Testis (tissue), 5 donors: ENCODE measurements at places on chromosomes 11 and 22. TPM values are rescaled to one million over a fixed set of nuclear protein-coding genes. Genes with fewer than 3 reads are reported as not detected.

Gene MISFA
- total RNA-seq = 202 TPM

GRCh38 chr11:5505363-5506048, 4.3 kb downstream of the UBQLN3 start:
- no peaks in the 10 kb centered on the region for H3K4me1 ChIP-seq
- no peaks in the 10 kb centered on the region for H3K36me3 ChIP-seq
- H3K27me3 ChIP-seq = no peaks in the 10 kb centered on the region

DNA sequence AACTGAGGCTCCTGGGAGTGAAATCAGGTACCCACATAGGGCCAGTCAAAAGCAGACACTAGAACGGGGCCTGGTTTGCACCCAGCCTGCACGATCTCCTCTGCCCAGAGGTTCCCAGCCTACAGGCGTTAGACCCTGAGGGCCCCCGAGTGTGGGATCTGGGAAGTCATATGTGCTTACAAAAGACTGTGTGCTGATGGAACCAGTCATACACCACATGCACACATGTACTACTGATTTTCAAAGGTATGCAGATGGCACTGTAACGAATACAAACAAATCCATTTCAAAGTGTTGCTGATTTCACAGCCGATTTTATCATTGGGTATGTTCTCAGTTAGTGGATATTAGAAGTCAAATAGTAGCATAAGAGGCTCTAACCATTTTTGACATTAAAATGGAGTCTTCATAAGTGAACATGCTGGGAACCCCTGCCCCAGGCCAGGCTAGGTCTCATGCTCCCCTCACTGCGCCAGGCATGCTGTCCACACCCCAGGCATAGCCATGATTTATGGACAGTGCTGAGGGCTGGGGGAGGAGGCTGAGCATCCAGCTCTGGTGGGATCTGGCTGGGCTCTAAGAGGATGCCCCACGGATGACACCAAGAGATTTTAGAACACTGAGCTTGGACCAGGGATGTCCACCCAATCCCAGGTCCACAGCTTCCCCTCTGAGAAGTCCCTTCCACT, 38.6 kb upstream of the LRRC32 start:
- no peaks in the 10 kb centered on the region for H3K36me3 ChIP-seq
- no peaks in the 10 kb centered on the region for H3K4me1 ChIP-seq
- H3K27me3 ChIP-seq = no peaks in the 10 kb centered on the region
- DNase-seq = no peak

- no peak overlapping the region for H3K4me3 ChIP-seq
- peaks cover 9% of the 10 kb centered on the region for H3K4me1 ChIP-seq
- no peaks in the 10 kb centered on the region for H3K36me3 ChIP-seq
- H3K27me3 ChIP-seq = no peaks in the 10 kb centered on the region
- no peak overlapping the region for H3K27ac ChIP-seq
Observed at GRCh38 chr11:124078591-124078990, 36.7 kb upstream of the VWA5A start.

DNA sequence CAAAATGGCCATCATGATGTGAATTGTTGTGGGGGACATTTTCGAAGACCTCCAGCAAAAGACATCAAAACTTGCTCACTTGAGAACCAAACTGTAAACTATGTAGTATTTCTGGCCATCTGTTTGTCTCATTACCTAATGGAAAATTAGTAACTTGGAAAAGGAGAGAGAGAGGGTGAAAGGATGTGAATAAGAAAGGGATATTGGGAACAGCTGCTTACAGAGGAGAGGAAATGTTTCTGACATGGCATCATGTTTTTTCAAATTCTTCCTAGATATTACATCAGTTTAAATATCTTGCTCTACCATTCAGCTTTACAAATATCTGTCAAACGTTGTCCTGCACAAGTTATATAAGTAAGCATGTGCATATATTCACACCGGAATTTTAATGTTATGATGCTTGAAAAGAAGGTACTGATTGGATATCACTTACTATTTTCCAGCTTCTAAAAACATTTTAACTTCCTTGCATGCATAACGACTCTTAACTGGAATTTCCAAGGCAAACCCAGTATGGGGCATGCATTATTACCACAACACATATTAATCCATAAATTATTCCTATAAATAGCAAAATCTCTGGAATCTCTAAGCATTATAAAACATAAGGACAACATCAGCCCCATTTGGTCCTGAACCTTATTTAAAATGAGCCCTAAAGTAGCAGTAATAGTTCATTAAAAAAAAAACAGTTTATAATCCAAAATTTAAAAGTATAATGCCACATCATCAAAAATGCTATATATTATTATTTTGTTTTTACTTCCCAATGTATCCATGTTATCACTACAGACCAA, 20.0 kb downstream of the GUCY1A2 start:
- no peak for DNase-seq
- H3K4me1 ChIP-seq = no peaks in the 10 kb centered on the region
- no peak overlapping the region for H3K4me3 ChIP-seq
- no peaks in the 10 kb centered on the region for H3K36me3 ChIP-seq

DNA sequence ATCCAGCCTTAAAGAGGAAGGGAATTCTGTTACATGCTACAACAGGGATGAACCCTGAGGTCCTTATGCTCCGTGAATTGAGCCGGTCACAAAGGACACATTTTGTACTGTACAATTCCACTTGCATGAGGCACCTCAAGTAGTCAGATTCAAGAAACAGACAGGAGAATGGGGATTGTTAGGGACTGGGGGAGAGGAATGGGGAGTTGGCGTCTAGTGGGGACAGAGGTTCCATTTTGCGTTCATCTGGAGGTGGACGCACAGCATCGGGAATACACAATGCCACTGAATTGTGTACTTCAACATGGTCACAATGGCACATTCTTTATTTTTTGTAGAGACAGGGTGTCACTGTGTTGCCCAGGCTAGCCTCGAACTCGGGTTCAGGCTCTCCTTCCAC, 14.1 kb downstream of the TBX1 start:
- DNase-seq = no peak
- no peaks in the 10 kb centered on the region for H3K4me1 ChIP-seq
- no peak overlapping the region for H3K27ac ChIP-seq
- no peaks in the 10 kb centered on the region for H3K27me3 ChIP-seq
- H3K36me3 ChIP-seq = no peaks in the 10 kb centered on the region
